ENCODE measurements at places on chromosomes 11 and 22. TPM values are rescaled to one million over a fixed set of nuclear protein-coding genes. Genes with fewer than 3 reads are reported as not detected.

C22orf42 gene
- total RNA-seq, result not detected

SGSM1 gene
- not detected for total RNA-seq

DNA sequence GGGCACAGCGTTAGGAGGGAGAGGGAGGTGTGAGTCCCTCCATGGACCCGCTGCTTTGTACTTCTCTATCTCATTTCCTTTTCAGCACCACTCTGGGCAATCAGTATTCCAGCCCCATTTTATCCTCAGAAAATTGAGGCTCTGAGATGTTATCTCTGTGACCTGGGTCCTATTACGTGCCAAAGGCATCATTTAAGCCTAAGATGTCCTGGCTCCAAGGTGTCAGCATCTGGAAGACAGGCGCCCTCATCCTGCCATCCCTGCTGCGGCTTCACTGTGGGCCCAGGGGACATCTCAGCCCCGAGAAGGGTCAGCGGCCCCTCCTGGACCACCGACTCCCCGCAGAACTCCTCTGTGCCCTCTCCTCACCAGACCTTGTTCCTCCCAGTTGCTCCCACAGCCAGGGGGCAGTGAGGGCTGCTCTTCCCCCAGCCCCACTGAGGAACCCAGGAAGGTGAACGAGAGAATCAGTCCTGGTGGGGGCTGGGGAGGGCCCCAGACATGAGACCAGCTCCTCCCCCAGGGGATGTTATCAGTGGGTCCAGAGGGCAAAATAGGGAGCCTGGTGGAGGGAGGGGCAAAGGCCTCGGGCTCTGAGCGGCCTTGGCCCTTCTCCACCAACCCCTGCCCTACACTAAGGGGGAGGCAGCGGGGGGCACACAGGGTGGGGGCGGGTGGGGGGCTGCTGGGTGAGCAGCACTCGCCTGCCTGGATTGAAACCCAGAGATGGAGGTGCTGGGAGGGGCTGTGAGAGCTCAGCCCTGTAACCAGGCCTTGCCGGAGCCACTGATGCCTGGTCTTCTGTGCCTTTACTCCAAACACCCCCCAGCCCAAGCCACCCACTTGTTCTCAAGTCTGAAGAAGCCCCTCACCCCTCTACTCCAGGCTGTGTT, 829 bp upstream of the APOC3 start:
- DNase-seq, result no peak

GRCh38 chr11:129436573-129436972, 60.9 kb downstream of the BARX2 start:
- no peak for DNase-seq

GRCh38 chr11:12127206-12127898, 17.0 kb downstream of the MICAL2 start:
- DNase-seq, result no peak

- no peak for DNase-seq
These were observed 18.4 kb upstream of the OSBPL5 start for GRCh38 chr11:3183523-3183922.

DNA sequence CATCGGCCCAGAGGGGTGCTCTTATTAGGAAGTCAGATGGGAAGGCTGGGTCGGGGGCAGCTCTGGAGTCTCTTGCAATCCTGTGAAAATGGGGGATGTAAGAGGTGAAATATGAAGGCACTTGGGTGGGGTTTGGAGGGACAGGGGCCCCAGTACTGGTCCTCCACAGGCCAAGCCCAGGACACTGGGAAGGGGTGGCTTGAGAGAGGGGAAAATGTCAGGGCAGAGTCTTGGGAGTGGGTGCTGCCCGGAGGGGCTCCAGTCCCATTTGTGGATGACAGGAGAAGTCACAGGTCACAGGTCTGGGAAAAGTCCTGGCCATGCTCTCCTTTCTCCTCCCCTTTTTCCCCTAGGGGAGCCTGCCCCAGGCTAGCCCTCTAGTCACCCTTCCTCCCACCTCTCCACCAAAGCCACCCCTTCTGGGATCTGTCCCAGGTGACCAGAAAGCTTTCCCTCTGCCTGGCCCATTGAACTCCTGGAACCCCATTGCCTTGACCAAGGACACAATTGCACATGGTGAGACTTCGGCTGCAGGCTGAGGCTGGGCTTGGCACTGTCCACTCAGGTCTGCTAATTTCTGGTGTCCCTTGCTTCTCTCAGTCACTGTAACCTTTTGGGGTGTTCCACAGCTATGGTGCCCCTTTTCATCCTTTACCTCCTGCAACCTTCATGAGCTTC, 1465.0 kb downstream of the TBC1D22A start:
- no peak for DNase-seq

Data from astrocyte (in vitro differentiated cells and primary cell).